ENCODE measurements at places on chromosomes 2 and 18. TPM values are rescaled to one million over a fixed set of nuclear protein-coding genes. Genes with fewer than 3 reads are reported as not detected.
A peak's percentile ranks its signal among the peaks of the same experiment; 100 is the strongest.

DNA sequence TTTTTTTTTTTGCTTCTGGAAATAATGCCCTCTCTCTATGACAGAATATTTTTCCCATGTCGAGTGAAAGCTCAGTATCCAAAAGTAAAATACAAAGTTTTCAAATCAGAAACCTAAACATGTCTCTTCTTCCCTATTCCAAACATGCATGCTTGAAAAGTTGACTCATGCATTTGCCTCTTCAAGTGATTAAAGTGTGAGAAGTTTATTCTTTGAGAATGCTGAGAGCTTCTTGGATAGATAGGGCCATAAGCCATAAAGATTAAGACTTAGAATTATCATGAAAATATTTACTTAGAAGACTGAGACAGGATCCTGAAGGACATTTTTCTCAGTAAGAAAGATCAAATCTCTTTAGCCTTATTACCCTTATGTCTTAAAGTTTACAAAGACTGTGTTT, 98.6 kb upstream of the EPB41L5 start:
- no peak for DNase-seq

DNA sequence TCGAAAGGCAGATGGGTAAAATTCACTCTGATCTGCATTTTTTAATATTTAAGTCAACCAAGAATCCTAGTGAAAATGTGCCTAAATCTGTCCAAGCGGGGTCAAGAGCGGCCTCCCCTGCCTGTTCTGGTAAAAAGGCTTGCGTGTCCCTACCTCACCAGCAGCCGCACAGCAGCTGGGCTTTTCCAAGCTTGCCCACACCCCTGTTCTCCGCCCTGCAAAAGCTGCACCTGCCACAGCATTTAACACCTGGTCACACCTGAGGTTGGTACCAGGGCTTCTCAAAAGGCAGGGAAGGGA, 25.8 kb upstream of the TMEM182 start:
- no peak for DNase-seq

Gene CDH2
- total RNA-seq: 0.27 TPM

GRCh38 chr2:128513116-128513960, 194.7 kb upstream of the HS6ST1 start:
- DNase-seq: no peak

GRCh38 chr2:65278531-65278981, 50.9 kb downstream of the ACTR2 start:
- DNase-seq: no peak

DNA sequence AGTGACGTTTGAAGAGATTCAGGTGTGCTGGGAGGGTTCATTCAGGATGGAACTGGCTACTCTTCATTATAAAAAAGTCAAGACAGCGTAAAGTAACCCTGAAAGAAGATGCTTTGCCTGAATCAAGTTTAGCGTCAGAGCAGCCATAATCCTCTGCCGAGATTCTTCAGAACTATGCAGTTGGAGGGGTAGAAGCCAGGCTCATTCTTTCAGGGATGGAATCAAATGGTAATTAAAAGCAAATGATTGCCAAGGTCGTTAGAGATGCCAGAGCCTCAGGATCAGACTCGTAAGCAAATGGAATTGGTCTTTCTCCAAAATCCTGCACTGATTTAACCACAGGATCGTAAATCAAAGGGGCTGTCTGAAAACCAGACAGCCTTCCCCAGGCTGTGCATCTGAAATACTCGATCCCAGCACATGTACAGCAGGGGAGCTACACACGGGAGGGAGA, 21.9 kb downstream of the APCDD1 start:
- DNase-seq: no peak

GRCh38 chr2:41774011-41774605, 273.7 kb upstream of the PKDCC start:
- no peak for DNase-seq

Gene NEU2
- total RNA-seq: not detected

- peak; percentile 35 for DNase-seq
Observed at GRCh38 chr2:10256031-10256514, 46.6 kb upstream of the HPCAL1 start.

DNA sequence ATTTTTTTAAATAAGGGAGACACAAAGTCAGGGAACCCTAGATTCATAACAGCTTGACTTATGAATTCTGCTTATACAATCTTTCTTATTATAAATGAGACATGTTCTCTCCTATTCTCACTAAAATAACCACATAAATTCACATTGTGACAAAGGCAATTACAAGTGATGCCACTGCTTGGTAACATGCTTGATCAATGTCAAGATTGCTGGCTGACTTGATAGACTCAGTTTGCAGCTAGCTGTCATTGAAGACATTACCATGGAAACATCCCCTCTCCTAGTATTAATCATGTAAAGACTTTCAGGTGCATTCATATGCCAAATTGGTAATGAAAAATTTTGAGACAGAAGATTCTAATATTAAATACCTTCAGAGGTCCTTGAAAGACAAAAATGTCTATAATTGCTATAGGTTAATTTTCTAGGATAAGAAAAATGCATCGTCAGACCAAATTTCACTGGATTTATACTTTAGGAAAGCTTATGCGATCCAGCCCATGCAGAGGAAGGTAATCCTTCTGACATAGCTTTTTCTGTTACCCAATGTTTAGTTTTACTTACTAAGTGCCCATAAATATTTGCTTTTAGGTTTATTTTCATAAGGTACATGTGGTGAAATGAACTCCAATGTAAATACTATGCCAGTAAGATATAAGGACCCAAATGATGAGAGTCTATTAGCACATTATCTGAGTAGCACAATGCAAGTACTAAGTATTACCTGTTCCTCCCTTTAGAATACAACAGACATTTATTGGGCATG, 32.6 kb upstream of the ENOSF1 start:
- DNase-seq: no peak

DNA sequence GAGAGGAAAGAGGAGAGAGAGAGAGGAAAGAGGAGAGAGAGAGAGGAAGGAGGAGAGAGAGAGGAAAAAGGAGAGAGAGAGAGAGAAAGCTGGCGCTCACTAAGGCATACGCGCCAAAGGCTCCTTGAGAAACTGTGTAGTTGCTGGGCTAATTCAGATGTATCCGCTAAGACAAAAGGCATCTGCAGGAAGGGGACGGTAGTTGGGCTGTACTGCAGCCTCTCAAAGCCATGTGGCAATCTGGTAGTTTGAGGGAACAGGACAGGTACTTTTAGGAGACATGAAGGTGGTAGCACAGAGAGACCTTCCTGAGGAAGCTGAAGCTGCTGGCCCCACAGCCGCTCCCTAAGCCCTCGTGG, 31.6 kb downstream of the THNSL2 start:
- no peak for DNase-seq

Gene KIF5C
- 0.22 TPM for total RNA-seq

- DNase-seq: no peak
Observed at GRCh38 chr18:53950545-53950944, 273.9 kb downstream of the MBD2 start.

DNA sequence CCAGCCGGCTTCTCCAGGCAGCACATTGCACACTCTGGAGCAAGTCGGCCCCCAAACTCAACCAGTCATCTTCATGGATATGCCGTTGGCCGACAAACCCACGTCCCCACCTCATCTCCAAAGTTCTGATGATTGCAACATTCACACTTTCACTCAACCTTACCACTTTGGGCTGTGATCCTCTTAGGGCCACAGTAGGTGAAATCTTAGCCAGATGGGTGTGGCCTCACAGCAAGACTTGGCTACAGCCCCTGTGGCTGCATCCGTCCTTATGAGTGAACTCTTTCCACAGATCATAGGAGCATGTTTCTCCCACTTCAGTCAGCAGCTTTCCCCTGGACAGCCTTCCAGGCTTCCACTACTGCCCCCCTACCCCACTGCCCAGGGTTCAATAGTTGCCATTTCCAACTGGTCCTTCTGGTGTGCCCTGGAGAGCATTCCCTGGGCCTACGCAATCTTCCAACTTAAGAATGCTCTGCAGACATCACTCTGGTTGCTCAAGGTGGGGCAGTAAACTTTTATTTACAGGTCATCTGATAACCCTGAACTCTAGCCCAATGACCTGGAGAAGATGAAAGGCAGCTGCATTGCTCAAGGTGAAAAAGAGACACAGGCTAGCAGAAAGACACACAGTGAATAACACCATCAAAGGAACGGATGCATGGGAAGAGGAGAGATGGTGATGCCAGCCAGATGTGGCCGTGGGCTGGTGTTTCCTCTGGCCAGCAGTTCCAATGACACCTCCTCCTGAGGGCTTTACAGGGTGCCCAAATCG, 34.5 kb downstream of the ARL4C start:
- no peak for DNase-seq

DNA sequence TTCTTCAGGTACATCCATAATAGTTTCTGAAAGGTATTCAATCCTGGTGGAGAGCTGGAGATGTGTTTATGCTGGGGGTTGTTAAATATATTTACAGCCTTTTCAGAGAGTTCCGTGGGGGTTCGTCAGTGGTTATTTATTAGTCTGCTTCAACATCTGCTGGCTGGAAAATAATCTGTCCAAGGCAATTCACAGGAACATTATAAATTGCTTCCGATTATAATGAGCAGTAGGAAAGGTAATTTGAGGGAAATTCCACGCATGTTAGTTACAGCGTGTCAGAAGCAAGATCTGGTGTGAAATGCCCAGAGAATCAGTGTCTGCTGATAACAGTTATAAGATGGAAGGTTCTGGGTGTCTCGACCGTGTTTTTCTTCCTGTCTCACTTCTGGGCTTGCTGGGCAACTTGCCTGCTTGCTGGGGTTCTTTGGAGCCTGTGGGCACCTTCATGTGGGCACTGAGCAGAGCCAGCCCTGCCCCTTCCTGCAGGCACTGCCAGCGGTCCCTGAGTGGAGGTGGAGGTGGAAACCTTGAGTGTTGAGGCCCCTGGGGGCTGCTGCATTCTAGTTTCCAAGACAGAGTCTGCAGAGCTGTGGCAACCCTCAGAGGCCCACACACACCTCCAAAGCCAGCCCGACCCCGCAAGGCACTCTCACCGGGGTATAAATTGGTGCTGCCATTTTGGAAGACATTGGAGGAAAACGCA, 185.7 kb downstream of the FAM210A start:
- DNase-seq: no peak

DNA sequence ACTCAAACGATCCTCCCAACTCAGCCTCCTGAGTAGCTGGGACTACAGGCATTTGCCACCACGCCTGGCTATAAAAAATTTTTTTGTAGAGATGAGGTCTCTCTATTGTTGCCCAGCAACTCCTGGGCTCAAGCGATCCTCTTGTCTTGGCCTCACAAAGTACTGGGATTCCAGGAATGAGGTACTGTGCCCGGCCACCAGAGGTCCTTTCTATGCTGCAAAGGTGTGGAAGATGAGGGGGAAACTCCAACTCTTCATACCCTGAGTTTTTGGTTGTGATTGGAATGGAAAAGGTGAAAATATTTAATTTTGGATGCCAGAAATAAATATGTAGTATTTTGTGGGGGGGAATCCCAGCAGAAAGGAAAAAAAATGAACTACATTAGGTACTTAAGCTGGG, 36.0 kb downstream of the MRPL33 start:
- DNase-seq: no peak

GRCh38 chr2:127386246-127386645, 1.5 kb downstream of the MAP3K2 start:
- DNase-seq: no peak

- DNase-seq: no peak
Observed at GRCh38 chr2:2050446-2050845, 280.6 kb downstream of the MYT1L start.

DNA sequence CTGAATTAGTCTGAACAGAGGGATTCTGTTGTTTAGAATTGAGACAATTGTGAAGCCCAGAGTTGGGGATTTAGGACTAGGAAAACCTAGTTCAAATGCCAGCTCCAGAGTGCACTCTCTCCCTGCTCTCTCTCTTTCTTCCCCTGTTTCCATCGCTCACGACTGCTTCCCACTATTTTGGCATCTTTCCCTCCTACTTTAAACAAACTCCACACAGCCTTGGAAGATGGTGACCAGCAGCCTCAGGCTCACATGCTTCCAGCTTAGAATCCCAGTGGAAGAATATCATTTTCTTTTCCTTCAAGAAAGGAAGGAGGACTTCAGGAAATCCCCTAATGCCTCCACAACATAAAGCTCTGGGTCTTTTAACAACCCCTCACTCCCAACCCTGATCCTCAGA, 6.1 kb upstream of the DNMT3A start:
- DNase-seq: no peak

- no peak for DNase-seq
Observed at GRCh38 chr18:13412017-13412416, 193.5 kb downstream of the LDLRAD4 start.

GRCh38 chr2:55616551-55617174, 759 bp downstream of the PPP4R3B start:
- no peak for DNase-seq

Gene TMEM214
- 32.3 TPM for total RNA-seq

GRCh38 chr18:58992301-58993231, 127.9 kb downstream of the ZNF532 start:
- DNase-seq: no peak

Gene CCDC148
- total RNA-seq: not detected

- no peak for DNase-seq
Observed at GRCh38 chr2:191860760-191861466, 14.0 kb upstream of the CAVIN2 start.

DNA sequence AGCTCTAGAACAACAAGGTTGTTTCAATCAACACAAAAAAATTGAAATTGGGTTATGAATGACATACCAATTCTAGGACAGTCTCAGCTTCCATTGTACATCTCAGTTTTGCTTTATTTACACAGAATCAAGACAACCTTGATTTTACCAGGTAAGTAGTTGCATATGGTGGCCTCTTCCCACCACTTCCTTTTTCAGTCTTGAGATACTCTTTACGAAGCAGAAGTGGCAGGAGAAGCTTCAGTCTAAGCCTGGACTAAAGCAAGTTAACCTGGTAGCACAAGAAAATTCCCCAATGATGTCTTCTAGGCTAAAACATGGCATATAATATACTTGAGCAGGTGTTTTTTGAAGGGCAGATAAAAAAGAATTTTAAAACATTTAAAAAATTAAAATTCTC, 10.7 kb upstream of the FAM136A start:
- DNase-seq: no peak

Gene ESPNL
- total RNA-seq: 0.17 TPM

- peak; percentile 47 for DNase-seq
Observed at GRCh38 chr2:43348908-43349661, 122.7 kb upstream of the ZFP36L2 start.

Gene CD302
- total RNA-seq: 5.6 TPM

DNA sequence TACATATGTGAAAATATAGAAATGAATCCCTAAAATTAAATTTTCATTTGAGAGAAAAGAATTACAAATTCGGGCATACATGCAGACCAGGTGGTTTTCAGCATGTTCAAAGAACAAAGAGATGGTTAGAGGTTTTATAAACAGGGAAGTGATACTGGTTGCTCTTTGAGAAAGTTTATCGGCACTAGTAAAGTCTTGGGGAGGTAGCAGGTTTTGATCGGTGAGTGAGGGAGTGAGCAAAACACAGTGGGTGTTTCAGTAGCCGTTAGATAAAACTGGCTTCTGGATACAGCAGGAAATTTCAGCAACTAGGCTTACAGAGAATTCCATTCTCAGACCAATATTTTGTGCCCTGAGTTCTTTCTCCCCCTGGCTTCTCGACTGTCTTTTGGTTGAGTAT, 51.1 kb downstream of the DSC3 start:
- no peak for DNase-seq

- DNase-seq: no peak
Observed at GRCh38 chr2:236866542-236867340, 218.9 kb upstream of the COPS8 start.

- DNase-seq: no peak
Observed at GRCh38 chr2:198326431-198326830, 522.0 kb downstream of the PLCL1 start.

- DNase-seq: peak; percentile 77
Observed at GRCh38 chr18:361941-362310, 94.1 kb upstream of the THOC1 start.

Data from psoas muscle (tissue), 8 donors.